ENCODE measurements at places on chromosomes 4 and X.

- no peaks in the 10 kb centered on the region for H3K27me3 ChIP-seq
- no peak for DNase-seq
- no peak overlapping the region for H3K4me3 ChIP-seq
- H3K36me3 ChIP-seq, result no peaks in the 10 kb centered on the region
- no peaks in the 10 kb centered on the region for H3K4me1 ChIP-seq
Observed at GRCh38 chr4:41285202-41285863, 28.6 kb downstream of the UCHL1 start.

DNA sequence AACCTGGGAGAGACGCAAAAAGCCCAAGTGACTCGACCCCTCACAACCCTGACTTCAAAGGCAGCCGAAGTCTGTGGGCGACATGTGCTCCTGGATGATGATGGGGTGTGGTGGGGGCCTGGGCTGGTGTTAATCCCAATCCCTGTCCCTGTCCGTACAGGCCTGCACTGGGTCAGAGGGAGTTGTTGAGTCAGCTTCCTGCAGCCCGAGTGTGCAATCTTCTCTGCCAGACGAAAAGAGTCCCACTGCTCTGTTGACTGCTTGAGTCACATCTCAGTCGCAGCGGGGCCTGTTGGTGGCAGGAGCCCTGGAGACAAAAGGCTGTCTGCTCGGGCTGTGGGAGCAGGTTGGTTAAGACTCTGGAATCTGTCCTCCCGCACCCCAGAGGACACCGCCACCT, 10.3 kb downstream of the FAM3A start:
- no peak overlapping the region for H3K27ac ChIP-seq
- no peaks in the 10 kb centered on the region for H3K27me3 ChIP-seq
- no peaks in the 10 kb centered on the region for H3K4me1 ChIP-seq
- no peak for DNase-seq
- H3K4me3 ChIP-seq, result no peak overlapping the region

DNA sequence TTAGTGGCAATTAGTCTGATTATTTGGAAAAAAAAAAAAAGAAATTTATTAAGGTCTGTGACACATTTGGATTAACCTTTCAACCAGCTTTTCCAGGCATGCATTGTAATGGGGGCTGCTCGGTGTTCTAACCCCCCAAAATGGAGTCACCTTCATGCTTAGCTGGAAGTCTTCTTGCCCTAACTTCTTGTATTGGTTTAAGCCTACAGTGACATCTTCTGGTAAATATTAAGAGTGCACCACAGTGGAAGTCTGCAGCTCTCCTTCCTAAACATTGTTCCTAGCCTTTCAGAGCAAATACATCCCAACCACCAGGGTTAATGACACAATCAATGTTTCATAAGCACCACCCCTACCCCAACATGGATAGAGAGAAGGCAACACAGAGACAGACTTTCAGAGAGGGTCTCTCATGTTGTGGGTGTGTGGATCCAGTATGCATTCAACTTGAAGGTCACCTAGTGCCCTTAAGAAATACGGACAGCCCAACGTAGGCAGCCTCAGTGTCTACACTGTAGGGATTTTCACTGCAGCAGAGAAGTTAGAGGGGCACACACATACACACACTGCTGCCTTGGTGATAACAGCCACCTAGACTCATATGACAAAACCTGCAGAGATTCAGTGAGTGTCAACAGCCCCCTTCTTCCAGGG, 142.9 kb upstream of the MBNL3 start:
- no peak for DNase-seq
- H3K27me3 ChIP-seq, result no peaks in the 10 kb centered on the region
- H3K27ac ChIP-seq, result no peak overlapping the region
- H3K4me1 ChIP-seq, result no peaks in the 10 kb centered on the region
- H3K4me3 ChIP-seq, result no peak overlapping the region

DNA sequence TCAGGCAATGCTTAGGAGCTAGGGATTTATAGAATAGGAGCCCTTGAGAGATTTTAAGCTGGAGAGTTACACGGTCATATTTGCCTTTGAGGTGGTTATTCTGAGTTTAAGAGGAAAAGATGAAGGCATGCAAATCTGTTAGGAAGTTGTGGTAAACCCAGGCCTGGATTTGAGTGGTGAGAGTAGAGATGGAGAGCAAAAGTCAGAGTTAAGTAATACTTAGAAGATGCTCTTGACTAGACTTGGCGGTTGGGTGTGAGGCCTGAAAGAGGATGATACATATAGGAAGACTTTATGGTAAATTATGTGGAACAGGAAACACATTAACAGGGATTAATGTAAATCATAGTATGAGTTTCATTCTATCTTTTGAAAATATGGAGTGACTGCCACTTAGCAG, 136.0 kb upstream of the ARX start:
- no peaks in the 10 kb centered on the region for H3K27me3 ChIP-seq
- no peak overlapping the region for H3K4me3 ChIP-seq
- no peak for DNase-seq
- H3K36me3 ChIP-seq, result no peaks in the 10 kb centered on the region

- no peaks in the 10 kb centered on the region for H3K27me3 ChIP-seq
- H3K36me3 ChIP-seq, result no peaks in the 10 kb centered on the region
- DNase-seq, result no peak
- H3K4me1 ChIP-seq, result peaks cover 29% of the 10 kb centered on the region
Observed at GRCh38 chr4:82782626-82783345, 15.8 kb downstream of the SCD5 start.

- H3K4me1 ChIP-seq, result no peaks in the 10 kb centered on the region
- no peak within 1 kb of the TSS for H3K4me3 ChIP-seq
Observed at GRCh38 chrX:133985164-133985966, at the start of gene GPC3. Gene GPC3 (minus strand): TSS chrX:133985594.

- no peak for DNase-seq
- no peaks in the 10 kb centered on the region for H3K27me3 ChIP-seq
- peaks cover 12% of the 10 kb centered on the region for H3K4me1 ChIP-seq
- H3K27ac ChIP-seq, result peak overlapping the region; percentile 41
- no peaks in the 10 kb centered on the region for H3K36me3 ChIP-seq
Observed at GRCh38 chr4:123621072-123621705, 224.6 kb downstream of the SPRY1 start.

DNA sequence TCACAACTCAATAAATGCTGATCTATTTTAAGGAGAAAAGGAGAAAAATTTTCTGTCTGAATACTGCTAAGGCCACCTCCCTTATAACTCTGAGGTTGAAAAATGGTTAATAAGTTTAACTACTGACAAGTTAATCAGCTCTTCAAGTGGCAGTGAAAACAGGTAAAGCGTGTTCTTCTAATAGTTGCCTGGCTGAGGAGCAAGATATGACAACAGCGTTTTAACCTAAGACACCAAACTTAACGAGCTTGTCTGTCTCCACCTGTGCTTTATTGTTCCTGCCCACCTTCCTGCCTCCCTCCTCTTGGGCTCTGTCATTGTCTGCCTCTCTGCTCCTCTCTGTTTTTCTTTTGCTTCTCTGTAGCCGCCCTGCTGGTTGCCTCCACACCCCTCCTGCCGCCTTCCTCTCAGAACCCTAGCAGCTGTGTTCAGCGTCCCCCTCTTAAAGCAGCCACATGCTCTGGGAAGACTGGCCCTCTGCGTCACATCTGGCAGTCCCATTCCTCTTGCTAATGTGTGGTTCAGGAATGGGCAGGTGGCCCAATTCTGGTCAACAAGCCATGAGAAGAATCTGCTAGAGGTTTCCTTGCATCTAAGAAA, 4.3 kb upstream of the TSPAN5 start:
- H3K4me3 ChIP-seq, result no peak overlapping the region
- H3K4me1 ChIP-seq, result peaks cover 6% of the 10 kb centered on the region
- no peaks in the 10 kb centered on the region for H3K36me3 ChIP-seq
- DNase-seq, result no peak
- no peak overlapping the region for H3K27ac ChIP-seq
- H3K27me3 ChIP-seq, result no peaks in the 10 kb centered on the region

DNA sequence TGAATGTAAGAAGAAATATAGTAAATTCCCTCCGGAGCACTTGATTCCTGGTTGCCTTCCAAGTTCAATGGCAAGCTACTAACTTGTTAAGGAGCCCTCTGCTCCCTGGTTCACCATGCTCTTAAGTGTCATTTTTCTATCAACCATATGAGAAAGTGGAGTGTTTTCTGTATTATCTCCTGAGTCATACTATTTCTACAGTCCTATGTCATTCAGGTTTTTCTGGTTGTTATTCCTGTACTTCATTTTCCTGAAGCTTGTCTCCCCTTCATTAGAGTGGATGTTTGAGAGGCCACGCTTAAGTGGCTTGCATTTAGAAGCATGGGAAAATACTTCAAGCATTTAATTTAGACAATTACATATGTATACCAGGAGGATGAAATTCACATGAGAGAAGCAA, 14.7 kb upstream of the EPGN start:
- no peak overlapping the region for H3K4me3 ChIP-seq
- DNase-seq, result no peak
- no peaks in the 10 kb centered on the region for H3K36me3 ChIP-seq
- H3K27me3 ChIP-seq, result no peaks in the 10 kb centered on the region
- no peak overlapping the region for H3K27ac ChIP-seq
- H3K4me1 ChIP-seq, result no peaks in the 10 kb centered on the region
